ENCODE measurements at places on chromosomes 11 and 22.

- no peak for DNase-seq
These were observed 11.5 kb downstream of the RELT start for GRCh38 chr11:73387594-73388264.

GRCh38 chr11:112318184-112318591 lies 57.5 kb upstream of the PLET1 start:
- DNase-seq: no peak

- no peak for DNase-seq
These were observed 46.7 kb downstream of the IGLL1 start for GRCh38 chr22:23533328-23533762.

GRCh38 chr11:76604626-76605241 lies 65.8 kb downstream of the LRRC32 start:
- peak; percentile 23 for DNase-seq

- DNase-seq: no peak
These were observed 67.4 kb downstream of the ZBTB44 start for GRCh38 chr11:130247319-130247718.

DNA sequence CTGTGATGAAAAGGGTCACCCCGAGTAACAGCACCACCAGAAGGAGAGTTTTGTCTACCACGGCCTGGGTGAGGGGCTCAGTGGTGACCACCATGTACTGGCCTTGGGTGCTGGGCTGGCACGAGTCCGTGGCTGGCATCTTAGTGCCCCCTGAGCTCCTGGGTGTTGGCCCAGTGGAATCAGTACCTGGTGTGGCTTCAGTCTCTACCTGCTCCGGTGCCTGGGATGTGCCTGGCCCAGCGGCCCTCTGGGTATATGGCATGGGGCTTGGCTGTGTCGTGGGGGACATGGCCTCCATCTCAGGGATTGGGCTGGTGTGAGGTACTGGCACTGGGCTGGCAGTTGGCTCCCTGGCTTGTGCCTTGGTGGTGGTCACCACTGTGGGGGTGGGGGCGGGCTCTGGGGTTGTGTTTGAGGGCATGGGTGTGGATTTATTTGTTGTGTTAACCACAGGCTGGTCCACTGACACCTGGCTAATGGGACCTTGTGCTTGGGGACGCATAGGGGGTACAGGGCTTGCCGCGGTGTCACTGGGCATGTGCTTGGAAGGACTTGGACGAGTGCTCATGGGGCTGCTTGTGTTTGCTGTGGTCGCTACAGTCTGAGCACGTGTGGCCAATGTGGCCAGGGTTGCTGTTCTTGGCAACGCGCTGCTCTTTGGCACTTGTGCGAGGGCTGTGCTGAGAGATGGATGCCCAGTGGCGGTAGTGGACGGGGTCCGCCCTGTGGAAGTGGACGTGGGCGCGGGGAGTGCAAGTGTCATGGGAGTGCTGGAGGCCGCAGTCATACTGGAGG lies 9.8 kb downstream of the C11orf24 start:
- no peak for DNase-seq

- no peak for DNase-seq
These were observed 129.1 kb downstream of the COMMD9 start for GRCh38 chr11:36160091-36160490.

DNA sequence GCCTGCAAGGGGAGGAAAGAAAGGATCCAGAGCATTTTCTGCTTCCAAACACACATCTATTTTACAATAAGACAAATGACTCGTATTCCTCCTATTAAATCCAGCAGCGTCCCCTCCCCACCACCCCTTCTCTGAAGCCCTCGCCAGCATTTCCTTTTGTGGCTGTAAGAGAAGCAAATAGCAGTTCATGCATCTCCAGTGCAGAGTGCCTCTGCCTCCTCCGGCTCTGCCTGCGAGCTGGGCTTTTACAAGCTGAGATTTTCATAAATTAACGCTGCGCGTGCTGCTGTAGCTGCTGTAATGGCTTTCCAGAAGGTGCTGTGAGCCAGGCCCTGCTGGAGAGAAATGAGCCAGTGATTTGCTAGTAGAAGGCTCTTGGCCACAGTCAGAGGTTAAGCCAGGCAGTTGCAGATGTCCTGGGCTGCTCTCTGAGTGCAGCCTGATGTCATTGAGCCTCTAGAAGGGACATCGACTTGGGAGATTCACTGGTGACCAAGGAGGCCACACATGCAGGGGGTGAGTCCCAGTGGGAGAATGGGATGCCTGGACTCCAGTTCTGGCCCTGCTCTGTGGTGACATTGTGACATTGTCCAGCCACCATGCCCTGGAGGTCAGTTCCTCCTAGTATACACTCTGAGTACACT lies 134.5 kb upstream of the NAV2 start:
- DNase-seq: no peak

- DNase-seq: no peak
These were observed 341.9 kb upstream of the B3GAT1 start for GRCh38 chr11:134753771-134754520.

DNA sequence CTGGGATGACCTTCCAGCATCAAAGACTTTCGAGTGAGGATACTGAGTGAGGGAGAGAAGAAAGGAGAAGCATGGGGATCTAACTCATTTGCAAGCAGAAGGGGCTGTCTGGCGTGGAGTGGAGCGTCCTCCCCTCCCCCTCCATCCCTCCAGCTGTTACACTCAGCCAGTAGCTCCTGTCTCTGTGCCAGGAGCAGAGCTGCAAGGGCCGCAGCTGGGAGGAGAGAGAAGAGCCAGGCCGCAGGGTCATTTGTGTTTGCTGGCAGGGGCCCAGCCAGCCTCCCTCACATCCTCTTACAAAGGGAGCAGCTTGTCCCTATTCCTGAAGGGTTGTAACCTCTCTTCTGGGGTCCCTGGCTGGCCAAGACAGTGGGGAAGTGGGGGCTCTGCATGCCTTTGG lies 57.9 kb downstream of the NECTIN1 start:
- DNase-seq: peak; percentile 93

DNA sequence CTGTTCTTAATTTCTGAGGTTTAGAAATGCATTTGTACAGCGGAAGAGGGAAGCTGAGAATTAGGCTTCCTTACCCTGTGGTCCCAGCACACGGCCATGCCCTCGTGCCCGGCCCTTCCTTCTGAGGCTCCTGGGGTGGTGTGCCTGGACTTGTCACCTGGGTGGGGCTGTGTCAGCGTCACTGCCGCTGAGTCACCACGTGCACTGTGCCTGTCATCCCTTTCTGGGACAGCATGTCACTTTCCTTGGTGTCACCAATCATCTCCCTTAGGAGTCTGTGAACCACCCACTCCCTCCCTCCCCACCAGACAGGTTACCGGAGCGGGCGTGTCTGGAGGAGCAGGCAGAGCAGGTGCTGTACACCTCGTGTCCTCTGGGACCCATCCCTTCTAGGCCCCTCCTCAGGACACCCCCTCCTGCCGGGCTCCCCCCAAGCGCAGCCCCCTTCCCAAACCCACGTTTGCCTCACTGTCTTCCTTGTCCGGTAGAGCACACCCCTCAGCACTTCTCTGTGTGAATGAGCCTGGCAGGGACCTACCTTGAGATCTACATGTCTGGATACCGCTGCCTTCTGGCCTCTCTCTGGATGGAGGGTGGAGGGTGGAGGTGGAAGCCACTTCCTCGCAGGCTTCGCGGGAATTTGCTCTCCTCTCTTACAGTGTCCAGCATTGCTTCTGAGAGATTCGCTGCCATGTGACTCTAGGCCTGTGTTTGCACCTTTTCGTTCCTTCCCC lies 367.6 kb downstream of the TBC1D22A start:
- no peak for DNase-seq

DNA sequence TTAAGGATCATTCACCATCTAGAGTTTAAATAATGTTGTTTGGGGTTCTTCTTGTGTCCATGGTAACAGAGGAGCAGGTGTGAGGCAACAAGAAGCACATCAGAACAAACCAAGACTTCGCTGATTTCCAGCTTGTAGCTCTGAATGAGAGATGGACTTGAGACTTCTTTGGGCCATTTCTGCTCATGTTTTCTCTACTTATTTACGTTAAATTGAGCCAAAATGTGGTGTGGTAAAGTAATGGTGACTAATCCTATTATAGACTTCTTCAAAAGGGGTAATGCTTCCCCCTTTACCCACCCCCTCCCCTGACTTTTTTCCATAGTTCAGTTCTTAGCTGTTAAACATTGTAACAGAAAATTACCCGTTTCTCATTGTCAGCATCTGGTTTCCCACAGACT lies 65.2 kb downstream of the CSTPP1 start:
- DNase-seq: no peak

DNA sequence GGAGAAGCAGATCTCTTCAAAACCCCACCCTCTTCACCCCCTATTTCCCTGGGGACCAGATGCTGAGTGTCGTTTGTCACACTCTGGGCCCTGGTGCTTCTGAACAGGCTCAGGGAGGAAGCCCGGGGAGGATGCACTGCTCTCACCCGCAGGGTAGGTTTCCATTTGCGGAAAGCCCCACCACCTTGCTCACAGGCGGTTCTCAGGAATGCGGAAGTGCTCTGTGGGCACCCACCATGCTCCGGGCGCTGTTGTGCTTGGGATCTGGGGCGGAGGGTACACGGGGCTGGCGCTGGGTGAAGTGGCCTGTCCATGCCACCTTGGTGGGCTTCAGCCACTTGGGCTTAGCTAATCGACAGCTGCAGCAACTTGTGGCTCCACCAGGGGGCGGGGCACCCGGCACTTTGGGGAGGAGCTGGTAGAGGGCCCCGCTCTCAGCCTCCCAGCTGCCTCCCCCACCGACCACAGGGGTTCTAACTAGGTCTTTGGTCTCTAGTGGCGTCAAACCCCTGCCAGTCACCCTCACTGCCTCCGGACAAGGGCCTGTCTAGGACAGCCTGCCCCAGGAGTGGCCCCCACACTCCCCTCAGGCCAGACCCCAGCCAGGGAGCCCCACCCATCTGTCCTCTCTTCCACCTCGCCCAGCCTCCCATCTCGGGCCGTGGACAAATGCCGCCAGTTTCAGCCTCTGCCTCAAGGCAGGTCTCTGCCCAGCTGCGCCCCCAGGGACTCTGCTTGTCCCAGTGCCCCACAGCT lies 7.4 kb downstream of the NDUFV1 start:
- no peak for DNase-seq

DNA sequence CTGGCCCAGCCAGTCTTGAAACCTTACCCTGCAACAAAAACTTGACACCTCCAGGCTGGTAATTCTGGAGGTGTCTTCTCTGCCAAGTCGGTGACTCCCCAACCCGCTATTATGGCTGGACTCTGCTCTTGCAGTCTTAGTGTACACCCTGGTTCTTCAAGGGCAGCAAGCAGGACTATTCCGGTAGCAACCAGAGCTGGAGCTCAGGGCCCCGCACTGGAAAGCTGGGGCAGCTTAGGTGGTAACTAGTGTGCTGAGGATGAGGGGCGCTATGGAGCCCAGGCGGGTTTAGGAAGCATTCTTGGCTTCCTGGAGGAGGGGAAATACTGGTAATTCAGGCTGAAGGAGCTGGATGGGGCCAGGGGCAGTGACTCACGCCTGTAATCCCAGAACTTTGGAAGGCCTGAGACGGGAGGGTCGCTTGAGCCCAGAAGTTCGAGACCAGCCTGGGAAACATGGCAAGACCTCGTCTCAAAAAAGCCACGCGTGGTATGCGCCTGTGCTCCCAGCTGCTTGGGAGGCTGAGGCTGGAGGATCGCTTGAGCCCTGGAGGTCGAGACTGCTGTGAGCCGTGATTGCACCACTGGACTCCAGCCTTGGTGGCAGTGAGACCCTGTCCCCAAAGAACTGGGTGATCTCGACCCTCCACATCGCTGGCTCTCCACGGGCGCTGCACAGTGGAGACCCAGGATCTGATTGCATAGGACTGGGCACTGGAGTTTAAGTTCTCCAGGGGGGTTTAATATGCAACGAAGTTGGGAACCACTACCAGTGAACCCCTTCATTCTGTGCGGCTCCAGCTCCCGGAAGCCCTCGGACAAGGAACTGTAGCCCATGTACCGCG lies 10.6 kb upstream of the AIFM3 start:
- no peak for DNase-seq

- no peak for DNase-seq
These were observed 62.5 kb downstream of the SYTL2 start for GRCh38 chr11:85748455-85748891.

DNA sequence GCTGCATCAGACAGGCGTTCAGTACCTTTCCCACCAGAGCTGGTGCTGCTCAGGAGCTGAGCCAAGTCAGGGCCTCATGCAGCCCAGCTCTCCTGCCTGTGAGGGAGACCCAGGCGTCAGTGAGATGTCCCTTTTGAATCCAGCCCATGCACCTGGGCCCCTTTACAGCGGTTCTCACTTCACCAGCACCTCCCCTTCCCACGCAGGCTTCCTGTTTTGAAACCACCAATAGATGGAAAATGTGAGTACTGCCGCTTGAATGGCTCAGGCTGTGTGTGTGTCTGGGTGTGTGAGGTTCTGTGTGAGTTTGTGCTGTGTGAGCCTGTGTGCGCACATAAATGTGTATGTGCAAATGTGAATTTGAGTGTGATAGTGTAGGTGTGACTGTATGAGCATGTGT lies 88.4 kb downstream of the UBASH3B start:
- DNase-seq: no peak

DNA sequence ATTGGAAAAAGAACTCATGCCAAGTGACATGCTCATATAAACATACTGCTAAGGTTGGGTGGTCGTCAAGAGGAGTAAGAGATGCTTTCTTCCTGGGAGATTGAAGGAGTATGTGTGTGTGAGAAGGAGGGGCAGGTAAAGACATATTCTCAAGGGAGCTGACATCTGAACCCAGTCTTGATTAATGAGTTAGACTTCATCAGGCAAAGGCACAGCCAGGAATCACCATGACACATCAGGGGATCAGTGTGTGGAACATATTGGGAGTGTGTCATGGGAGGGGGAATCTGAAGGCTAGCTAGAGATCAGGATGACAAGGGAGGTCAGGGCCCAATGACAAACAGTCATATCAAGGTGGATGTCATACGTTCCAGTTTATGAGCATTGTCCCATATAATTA lies 14.9 kb downstream of the CNTF start:
- DNase-seq: no peak

GRCh38 chr11:121557348-121557747 lies 104.6 kb upstream of the SORL1-AS1 start:
- no peak for DNase-seq

GRCh38 chr11:16953663-16954062 lies 60.6 kb downstream of the PLEKHA7 start:
- DNase-seq: no peak

- no peak for DNase-seq
These were observed 512.3 kb upstream of the RAG2 start for GRCh38 chr11:37110385-37110784.

DNA sequence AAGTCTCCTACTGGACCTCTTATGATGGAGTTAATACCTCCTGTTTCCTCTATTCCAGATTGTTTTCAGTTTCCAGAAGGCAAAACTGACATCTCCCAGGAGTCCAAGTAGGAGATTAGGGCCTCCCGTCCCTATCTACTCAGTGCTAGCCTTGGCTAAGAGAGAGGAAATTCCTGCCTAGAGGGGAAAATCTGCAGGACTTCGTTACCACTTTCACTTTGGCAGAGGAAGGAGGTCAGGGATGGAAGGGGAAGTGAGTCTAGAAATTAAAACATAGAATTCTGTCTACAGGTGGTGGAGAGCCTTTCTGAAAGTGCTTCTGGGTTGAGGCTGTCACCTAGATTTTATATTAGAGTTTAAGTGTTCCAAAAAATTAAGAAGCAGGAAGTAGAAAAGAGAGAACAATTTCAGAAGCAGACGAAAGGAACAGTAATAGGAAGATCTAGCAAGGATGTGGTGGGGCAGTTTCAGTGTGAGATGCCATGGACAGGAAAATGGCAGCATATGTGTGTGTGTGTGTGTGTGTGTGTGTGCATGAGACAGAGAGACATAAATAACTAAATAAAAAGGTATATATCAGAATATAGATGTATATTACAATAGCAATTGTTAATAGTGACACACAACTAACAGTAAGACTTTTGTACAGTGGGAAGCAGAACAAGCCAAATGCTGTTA lies 2.4 kb upstream of the TRIM68 start:
- no peak for DNase-seq

GRCh38 chr11:122235615-122236014 lies 119.6 kb upstream of the BLID start:
- no peak for DNase-seq

Measured in globus pallidus (tissue), 1 donor.